Stimulated activated CD8-positive, alpha-beta memory T cell treated with anti-CD3 and anti-CD28 coated beads, Interleukin-2, amount 100 ng/mL, for 48 hours (primary cell): ENCODE measurements at places on chromosomes 1 and 21.

DNA sequence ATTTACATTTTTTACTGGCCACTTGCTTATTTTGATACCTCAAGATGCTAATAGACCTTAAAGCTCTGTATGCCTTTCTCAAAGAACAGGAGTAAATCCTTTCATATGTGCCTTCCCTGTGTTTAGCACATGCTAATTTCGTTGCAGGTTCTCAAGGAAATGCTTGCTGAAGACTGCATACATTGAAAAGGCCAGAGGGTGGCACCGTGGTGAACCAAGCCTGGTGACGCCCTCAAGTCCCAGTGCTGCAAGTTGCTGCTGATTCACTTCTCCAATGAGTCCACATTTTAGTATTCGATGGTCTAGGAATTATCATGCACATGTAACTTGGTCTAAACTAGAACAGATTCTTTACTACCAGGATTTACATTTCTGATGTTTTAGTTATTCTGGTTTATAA lies 94.1 kb downstream of the CLDN17 start:
- no peak for DNase-seq

DNA sequence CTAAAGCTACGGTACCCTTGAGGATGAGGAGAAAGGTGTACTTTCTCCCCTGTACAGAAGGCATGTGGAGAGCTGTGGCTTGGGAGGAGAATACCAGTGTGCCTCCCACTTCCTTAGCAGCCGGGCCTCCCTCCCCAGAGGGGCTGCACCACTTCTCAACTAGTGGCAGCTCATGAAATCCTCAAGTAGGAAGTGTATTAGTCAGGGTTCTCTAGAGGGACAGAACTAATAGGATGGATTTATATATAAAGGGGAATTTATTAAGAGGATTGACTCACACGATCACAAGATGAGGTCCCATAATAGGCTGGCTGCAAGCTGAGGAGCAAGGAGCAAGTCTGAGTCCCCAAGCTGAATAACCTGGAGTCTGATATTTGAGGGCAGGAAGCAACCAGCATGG lies 53.1 kb upstream of the PPP2R5A start:
- no peak for DNase-seq

- no peak for DNase-seq
These were observed 640.7 kb upstream of the PTBP2 start for GRCh38 chr1:96080925-96081324.

GRCh38 chr1:69700770-69701169 lies 133.0 kb downstream of the LRRC7 start:
- no peak for DNase-seq

GRCh38 chr1:117059334-117059677 lies 820 bp upstream of the TTF2 start:
- DNase-seq: peak; percentile 62

DNA sequence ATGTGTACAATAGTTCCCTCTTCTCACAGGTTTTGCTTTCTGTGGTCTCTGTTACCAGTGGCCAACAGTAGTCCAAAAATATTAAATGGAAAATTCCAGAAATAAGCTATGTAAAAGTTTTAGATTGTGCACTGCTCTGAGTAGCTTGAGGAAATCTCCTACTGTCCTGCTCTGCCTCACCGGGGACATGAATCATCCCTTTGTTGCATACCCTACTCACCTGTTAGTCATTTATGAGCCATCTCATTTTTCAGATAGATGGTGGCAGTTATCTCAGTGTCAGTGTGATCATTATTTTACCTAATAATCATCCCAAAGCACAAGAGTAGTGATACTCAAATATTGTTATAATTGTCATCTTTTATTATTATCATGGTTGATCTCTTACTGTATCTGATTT lies 688.1 kb downstream of the PLA2G4A start:
- no peak for DNase-seq

GRCh38 chr1:14897547-14897946 lies 256.0 kb upstream of the TMEM51 start:
- no peak for DNase-seq

DNA sequence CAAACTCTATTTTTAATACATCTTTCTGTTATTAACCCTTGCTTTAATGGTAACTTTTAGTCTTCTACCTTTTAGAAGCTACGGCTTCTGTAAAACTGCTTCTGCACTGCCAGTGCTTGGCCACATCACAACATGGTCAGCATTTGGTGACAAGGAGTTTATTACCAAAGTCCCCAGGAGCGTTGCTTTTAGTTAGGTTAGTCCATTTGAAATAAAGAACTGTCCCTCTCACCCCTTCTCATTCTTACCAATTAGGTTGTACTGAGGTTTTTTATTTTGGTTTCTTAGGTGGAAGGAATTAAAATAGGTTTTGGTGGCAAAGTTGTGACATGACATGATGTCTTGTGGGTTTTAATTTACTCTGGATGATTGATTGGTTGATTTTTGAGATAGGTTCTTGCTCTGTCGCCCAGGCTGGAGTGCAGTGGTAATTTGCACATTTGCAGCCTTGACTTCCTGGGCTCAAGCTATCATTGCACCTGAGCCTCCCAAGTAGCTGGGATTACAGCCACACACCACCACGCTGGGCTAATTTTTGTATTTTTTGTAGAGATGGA lies 39.2 kb downstream of the SPEN start:
- DNase-seq: no peak

DNA sequence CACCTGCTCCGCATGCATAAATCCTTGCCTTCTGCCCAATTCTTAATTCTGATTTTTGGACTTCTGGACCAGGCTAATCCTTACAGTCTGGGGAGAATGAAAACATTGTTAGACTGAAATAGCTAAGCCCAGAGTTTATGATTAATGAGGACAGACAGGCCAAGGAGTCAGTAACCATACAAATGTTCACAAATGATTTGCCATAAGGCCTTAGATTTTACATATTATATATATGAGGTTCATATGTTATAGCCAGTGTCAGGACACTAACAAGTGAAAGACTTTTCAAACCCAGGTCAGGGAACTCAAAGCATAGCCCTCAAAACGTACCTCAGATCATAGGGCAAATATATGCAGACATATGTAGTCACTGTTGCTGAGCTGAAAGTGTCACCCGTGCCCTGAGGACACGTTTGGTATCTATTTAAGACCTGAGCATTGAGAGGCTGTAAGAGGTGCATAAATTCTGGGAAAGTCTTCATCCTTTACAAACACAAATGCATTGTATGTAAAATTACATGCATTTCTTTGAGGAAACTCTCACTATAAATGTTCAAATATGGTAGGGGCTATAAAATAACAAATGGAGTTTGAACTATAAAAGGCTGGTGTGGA lies 45.3 kb upstream of the FBXO28 start:
- no peak for DNase-seq

- DNase-seq: no peak
These were observed 114.4 kb upstream of the VAMP3 start for GRCh38 chr1:7656557-7657215.

- DNase-seq: no peak
These were observed 12.8 kb downstream of the PROK1 start for GRCh38 chr1:110463725-110464124.

- no peak for DNase-seq
These were observed 23.9 kb downstream of the TMEM50B start for GRCh38 chr21:33455686-33456446.

DNA sequence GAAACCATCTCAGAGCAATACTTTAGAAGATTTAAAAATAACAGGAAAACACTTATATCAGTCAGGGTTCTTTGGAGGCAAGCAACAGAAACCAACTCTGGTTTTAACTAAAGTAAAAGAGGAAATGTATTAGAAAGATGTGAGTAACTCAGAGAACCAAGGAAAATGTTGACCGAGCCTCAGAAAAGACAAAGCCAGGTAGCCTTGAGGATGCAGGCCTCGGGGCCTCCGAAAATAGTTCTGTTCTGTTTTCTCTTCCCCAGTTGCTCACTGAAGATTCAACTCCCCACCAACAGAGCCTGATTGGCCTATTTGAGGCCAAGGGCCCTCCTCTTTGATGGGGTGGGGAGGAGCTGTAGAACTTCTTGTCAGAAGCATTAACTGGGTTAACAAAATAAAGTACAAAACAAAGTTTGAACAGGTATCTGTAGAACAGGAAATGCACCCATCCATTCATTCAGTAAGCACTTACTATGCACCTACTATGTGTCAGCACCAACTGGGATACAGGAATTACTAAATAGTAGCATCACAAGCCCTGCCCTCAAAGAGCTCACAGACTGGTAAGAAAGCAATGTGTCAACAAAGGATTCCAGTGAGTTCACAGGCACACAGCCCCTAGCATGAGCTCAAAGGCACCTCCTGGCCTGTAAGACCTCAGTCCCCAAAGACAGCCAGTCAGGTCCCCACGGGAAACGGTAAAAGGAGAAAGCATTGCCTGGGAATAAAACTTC lies 12.6 kb downstream of the SLAMF8 start:
- DNase-seq: no peak

DNA sequence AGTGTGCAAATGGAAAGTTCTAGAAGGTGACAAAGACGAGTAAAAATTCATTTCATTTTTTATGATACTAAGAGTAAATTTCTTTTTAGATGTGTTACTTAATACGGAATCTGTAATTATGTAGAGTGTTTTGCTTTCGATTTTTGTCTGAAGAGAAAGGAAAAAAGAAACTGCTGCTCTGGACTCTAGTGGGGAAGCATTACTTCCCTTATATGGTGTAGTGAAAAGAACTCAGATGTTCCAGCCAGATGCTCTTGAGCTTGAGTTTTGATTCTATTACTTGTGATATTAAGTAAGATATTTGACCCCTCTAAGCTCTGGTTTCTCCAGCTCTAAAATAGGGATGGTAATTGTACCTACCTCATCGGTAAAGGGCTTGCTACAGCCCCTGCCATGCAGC lies 12.2 kb upstream of the GPR161 start:
- DNase-seq: no peak

GRCh38 chr21:42424914-42425541 lies 21.3 kb downstream of the UBASH3A start:
- DNase-seq: no peak

GRCh38 chr1:3103967-3104677 lies 35.1 kb downstream of the PRDM16 start:
- DNase-seq: no peak

- peak; percentile 55 for DNase-seq
These were observed 156.9 kb upstream of the GJB5 start for GRCh38 chr1:34597877-34598514.

GRCh38 chr1:51957618-51958017 lies 32.9 kb downstream of the RAB3B start:
- DNase-seq: no peak

- no peak for DNase-seq
These were observed 25.0 kb upstream of the PHTF1 start for GRCh38 chr1:113784104-113784779.

DNA sequence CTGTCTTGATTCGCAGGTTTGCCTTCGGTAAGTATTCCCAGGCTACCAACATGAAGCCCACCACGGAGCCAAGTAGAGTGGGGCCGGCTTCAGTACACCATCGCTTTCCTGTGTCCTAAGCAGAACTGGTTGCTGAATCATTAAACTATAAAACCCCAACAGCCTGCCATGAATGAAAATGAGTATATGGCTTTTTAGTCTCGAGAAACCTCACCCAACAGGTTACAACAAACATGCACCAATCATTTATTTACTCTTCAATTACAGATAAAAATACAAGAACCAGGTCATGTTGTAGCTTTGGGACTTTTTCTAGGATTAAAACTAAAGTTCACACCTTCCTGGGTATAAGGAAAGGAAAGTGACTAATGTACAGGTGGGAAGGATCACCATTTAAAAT lies 7.6 kb downstream of the TMPRSS2 start:
- DNase-seq: no peak

DNA sequence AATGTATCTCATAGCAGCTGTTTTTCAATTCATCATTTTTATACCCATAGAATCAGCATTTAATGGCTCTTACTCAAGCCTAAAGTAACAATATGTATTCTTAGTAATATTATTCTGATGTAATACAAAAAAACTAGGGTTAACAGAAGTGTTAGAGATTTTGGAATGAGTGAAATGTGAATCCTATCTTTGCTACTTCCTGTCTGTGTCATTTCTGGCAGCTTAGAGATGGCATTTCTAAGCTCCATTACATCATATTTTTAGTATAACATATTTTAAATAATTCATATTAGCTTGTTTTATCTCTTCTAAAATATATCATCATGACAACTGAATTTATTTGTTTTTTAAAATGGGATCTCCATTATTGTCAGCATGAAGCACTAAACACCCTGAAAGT lies 90.2 kb downstream of the LRRC7 start:
- DNase-seq: no peak

GRCh38 chr1:22763487-22764200 lies 53.0 kb downstream of the EPHB2 start:
- no peak for DNase-seq

DNA sequence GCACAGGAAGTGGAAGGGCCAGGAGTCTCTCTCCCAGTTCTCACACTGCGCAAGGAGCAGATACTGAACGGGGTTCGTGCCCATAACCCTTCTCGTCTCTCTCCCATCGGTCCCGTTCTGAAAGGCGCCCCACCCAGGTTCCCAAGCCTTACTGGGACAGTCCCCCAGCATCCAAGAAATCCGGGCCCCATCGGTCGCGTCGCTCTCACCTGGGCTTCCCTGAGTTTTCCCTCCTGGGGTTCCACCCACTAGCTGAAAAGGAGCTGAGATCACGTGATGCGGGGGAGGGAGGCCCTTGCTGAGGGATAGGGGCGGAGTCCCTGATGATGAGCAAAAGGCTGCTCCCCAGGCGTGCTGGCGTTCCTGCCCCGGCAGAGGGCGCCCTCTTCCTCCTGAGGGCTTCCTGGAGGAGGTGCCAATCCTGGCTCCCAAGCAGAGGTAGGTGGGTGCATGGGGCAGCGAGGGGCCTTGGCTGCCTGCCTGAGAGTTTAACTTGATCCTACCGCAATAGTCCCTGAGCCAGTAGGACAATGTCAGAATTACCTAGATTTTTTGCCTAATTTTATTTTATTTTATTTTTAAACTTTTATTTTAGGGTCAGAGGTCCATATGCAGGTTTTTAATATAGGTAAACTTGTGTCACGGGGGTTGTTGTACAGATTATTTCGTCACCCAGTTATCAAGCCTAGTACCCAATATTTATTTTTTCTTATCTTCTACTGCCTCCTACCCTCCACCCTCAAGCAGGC lies at the start of gene SPOCD1:
TSS of gene SPOCD1 (minus strand) at position 271 of the 749 bp plus-strand sequence. CDS start 689 bp downstream, outside the sequence.
- DNase-seq: peak; percentile 85

GRCh38 chr1:226602186-226603021 lies 53.8 kb downstream of the STUM start:
- DNase-seq: no peak

DNA sequence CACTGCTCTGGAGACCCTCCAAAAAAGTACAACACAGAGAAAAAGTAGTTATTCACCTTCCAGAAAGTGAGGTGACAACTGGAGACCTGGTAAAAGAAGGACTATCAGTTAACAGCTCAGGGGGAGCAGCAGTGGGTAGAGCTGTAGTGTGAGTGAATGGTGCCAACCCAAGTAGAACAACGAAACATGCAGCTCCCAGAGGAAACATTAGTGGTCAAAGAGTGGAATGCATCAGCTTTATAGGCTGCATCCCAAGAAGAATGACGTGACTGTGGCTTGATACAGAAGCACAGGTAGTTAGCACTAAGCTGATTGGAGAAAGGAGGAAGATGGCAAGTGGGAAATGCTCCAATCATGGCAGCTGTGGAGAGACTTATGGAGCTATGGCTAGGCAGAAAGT lies 275.7 kb upstream of the CAMK1G start:
- DNase-seq: no peak

- no peak for DNase-seq
These were observed 123.5 kb upstream of the NGF start for GRCh38 chr1:115461526-115461925.

GRCh38 chr1:239457491-239458143 lies 71.2 kb downstream of the CHRM3 start:
- DNase-seq: no peak
